Mesenteric fat pad (tissue), 1 donor: ENCODE measurements at places on chromosomes 6 and 20. TPM values are rescaled to one million over a fixed set of nuclear protein-coding genes. Genes with fewer than 3 reads are reported as not detected.

The OPN5 gene
- total RNA-seq: not detected

The CST4 gene
- not detected for total RNA-seq

The SNRPB gene
- total RNA-seq: 112 TPM

GRCh38 chr6:134768931-134769330 lies 181.0 kb downstream of the ALDH8A1 start:
- no peak for DNase-seq

GRCh38 chr6:13140980-13141379 lies 187.4 kb downstream of the TBC1D7 start:
- no peak for DNase-seq

DNA sequence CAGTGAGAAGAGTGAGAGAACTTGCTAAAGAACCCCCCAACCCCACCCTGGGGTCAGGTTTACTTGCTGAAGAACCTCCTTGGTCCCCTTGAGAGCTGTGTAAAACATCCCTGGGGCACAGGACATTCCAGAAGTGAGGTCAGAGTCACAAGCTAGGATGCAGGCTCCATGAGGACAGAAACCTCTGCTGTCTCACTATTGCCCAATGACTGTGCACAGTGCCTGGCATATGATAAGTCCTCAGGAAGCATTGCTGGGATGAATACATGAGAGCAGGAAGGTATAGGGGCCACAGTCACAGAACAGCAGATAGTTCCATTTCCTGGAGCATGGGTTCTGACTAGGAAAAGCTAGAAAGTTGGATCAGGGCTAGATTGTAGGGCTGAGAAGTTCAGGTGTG lies 18.4 kb downstream of the NT5E start:
- DNase-seq: no peak

GRCh38 chr20:53524589-53525312 lies 68.9 kb downstream of the ZNF217 start:
- no peak for DNase-seq
